Effector memory CD4-positive, alpha-beta T cell (primary cell): ENCODE measurements at places on chromosomes 3 and 15.

GRCh38 chr15:67190813-67191212 lies 63.6 kb downstream of the AAGAB start:
- no peak for DNase-seq

DNA sequence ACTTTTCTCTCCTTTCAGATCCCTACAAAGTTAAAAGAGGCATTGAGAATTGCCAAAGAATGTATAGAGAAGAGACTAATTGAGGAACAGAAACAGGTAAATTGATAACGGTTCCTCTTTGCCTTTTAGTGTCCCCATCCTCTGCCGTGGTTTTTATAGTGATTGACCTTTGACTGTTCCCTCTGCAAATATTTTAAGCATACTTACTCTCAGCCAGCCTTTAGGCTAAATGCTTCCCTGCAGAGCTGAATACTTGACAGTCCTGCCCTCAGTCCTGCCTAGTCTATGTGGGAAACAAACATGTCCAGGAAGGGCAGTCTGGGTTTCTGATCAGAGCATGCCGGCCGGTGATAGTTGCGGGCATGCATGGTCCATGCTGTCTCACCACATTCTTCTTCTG lies 24.7 kb downstream of the PDHB start:
- no peak for DNase-seq

- DNase-seq, result no peak
Observed at GRCh38 chr3:13559764-13560525, 11.0 kb downstream of the FBLN2 start.

GRCh38 chr15:52094811-52095584 lies 17.6 kb downstream of the BCL2L10 start:
- no peak for DNase-seq

DNA sequence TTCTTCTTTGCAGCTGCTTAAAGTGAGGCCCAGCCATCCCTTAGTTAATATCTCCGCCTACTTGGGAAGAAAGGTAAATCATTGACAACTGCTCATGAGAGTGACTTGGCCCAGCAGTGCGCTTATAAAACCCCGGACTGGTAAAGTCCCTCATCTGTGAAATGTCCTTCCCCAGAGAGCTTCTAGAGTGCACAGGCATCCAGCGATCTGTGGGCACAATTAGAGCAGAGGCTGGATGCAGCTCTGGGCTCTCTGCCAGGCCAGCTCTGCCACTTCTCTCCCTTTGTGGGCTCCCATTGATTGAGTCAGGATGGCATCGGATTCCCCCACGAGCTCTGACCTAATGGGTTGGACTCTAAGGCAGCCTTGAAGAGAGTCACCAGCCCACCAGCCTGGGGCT lies 219.0 kb upstream of the LINGO1 start:
- DNase-seq, result no peak

DNA sequence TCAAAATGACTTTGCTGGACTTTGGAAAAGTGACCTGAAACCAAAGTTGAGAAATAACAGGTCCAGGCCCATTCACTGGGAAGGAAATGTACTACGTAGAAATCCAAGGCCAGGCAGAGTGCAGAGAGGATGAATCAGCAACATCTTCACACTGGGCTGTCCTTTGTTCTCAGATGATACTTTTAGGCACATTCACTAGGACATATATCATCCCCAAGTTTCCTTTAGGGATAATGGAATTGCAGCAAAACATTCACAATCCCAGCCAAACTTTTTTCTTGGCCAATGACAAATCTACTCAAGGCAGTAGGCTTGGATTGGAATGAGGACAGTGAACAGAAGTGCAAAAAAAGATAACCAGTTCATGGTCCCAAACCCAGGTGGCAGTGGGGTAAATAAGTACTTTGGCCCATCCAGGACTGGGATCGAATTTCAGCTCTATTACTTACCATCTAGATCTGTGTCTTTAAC lies 75.1 kb downstream of the CLDN11 start:
- DNase-seq, result no peak

- DNase-seq, result no peak
Observed at GRCh38 chr15:27459836-27460235, 488.9 kb downstream of the GABRG3 start.

GRCh38 chr15:79380755-79381497 lies 51.2 kb upstream of the MINAR1 start:
- peak; percentile 35 for DNase-seq

DNA sequence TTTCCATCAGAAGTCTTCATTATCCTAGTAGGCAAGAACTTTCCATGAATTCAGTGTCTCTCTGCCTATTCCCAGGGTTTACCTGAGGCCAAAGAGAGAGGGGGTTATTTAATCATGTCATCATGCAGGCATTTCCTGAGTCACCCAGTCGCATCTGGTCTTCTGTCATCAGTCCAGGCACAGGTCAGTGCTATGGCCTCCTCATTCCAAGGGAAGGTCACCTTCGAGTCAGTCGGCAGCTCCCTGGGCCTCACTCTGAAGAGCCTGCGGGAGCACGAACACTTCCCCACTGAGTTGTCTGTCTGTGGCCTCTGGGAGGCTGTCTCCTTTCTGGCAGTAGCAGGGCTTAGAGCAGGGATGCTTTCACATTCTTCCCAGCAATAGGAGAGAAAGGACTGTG lies 26.2 kb upstream of the LRTM1 start:
- DNase-seq, result no peak

GRCh38 chr3:157059661-157060060 lies 100.3 kb downstream of the CCNL1 start:
- no peak for DNase-seq

GRCh38 chr3:139353920-139354556 lies 10.2 kb downstream of the MRPS22 start:
- no peak for DNase-seq

GRCh38 chr3:57948080-57948671 lies 60.0 kb upstream of the FLNB start:
- no peak for DNase-seq

DNA sequence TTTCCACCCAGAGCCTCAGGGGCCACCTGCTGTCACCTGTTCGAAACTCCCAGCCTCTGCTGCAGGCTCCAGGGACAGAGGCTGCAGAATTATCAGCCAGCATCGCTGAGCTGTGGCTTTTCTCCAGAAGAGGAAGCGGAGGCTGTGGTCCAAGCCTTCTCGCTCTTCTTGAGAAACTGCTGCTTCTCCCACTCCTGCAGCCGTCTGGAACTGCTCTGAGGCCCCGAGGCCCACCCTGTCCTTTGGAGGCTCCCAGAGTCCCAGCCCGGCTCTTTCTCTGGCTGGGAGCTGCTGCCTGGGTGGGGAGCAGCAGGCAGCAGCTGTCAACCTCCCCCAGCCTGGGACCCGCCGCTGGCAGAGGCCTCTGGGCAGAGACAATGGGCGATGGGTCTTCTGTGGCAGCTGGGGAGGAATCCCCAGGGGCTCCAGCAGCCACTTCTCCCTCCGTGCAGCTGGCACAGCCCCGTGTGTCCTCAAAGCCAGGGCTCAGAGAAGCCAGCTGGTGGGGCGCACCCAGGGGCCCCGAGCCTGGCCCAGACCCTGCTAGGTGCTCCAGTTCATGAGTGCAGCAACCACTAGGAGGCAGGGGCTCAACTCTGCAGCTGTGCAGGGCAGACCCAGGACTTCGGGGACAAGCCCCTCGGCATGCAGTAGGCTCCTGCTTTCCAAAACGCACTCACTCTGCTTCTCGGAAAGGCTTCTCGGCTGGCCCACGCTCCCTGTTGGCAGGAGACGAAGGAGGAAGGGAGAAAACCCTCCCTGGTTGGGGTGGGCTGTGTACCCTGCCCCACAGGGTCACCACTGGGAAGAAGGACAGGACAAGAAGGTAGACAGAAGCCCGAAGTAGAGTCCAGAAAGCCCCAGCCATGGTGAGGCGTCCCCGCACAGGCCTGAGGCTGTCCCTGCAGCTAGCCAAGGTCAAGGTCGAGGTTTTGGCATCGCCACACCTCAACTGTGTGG lies 49.9 kb upstream of the FURIN start:
- DNase-seq, result no peak

DNA sequence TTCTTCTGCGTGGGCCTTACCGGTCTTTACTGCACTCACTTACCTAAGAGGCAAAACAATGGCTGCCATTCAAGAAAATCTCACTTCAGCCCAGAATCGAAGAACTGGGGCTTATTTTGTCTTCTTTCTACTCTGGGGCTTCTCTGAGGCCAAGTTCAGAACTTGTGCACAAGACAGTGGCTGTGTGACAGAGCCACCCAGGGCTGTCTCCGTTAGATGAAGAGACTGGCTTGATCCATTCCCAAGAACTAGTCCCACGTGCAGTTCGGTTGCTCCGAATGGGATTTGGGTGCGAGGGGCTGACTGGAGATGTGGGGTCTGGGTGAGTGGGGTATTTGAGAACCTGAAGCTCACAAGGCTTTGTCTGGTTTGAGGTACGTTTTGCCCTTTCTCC lies 795 bp upstream of the TCF12 start:
- no peak for DNase-seq

DNA sequence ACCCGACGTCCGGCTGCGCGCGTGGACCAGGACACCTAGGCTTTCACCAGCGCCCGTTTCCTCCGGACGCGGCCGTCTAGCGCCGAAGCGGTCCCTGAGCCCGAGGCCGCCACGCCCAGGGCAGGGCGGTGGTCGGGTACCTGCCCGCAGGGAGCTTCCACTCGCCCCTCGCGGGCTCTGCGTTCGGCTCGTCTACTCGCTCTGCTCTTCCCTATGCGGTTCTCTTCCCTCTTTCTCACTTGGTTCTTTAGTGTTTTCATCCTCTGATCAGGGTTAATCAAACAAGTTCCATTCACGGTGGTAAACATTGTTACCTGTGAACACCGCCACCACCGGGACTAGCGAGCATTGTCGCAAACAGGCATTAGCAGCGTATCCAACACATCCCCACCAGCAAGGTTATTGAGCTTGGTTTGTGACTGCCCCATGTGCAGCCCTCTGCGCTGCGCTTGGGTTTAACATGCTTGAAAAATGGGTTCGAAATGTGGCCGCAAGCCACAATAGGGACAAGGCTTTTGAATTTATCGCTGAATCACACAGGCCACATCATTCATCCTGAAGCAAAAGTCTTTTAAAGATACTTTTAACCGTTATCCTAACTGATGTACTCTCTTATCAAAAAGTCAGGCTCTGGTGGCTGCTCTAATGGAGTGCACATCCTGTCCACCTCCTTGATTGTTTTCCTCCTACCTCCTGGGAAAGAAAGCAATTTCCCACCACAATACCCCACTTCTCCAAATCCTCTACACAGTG lies 843 bp upstream of the CD47 start:
- peak; percentile 32 for DNase-seq

DNA sequence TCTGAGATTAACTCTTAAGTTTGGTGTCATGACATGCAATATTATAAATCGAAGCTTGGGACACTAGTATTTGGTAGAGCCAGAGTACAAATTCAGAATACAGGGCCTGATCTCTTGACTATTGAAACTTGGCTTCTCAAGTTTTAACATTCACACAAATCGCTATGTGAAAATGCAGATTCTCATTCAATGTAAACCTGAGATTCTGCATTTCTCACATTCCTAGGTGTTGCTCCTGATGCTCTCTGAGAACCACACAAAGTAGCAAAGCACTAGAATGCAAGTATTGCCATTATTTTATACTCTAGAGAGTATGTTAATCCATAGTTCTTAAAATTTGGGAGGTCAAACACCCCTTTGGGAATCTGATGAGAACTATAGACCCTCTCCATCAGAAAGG lies 47.9 kb downstream of the WDR49 start:
- no peak for DNase-seq

- no peak for DNase-seq
Observed at GRCh38 chr3:64262574-64263114, 37.4 kb upstream of the PRICKLE2 start.

DNA sequence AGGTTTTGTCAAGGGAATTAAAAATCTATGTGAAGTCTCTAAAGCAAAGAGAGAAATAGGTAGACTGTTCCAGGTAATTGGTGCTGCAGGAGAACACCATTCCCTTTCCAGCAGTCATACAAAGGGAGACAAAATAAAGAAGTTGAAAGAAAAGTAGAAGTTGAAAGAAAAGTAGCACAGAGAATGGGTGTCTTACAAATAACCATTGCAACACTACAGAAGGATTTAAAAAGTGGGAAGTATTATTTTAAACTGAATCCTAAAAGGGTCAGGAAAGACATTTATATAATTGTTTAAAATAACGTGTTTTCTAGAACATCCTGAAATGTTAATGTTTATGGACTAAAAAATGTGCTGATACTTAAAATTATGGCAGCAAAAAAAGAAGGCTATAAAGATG lies 223.8 kb downstream of the RSRC1 start:
- no peak for DNase-seq
